ENCODE measurements at places on chromosomes 4 and X.

- no peak for DNase-seq
Observed at GRCh38 chrX:13721371-13721770, 13.0 kb downstream of the TRAPPC2 start.

GRCh38 chrX:13077168-13077567 lies 32.7 kb upstream of the FAM9C start:
- DNase-seq, result no peak

DNA sequence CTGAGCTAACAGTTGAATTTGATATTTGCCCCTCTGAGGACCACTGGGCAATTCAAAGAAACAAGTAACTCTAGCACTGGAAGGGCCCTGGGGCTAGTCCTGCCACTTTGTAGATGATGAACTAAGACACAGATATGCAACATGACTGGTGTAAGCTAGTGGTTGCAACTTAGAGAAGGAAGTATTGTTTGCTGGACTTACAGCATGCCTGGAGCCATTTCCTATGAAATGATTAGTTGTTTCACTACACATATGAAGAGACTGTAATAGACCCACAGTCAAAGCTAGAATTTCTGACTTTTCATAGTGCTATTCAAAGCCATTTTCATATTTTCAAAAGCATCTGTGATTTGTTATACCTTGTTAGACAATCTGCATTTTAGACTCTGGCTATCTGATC lies 96.2 kb downstream of the TSPAN7 start:
- no peak for DNase-seq

- no peak for DNase-seq
Observed at GRCh38 chrX:40449956-40450706, 130.6 kb upstream of the ATP6AP2 start.

DNA sequence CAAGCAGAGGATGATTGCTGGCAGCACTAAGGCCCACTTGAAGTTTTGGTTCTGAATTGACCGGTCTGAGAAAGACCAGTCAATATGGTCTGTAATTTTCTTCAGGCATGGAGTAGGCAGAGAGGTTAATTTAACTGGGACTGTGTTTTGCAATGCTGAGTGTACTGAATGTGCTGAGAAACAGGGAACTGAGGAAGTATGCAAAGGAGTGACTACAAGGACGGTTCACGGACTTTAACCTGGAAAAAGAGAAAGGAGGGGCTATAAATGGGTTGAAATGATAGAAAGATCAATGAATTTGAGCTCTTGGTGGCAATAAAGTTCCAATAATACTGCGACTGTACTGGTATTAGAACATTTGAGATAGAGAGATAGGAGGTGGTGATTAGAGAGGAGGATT lies 84.5 kb downstream of the MAGEB17 start:
- DNase-seq, result no peak

GRCh38 chr4:9703391-9703790 lies 78.0 kb upstream of the DRD5 start:
- peak; percentile 71 for DNase-seq

DNA sequence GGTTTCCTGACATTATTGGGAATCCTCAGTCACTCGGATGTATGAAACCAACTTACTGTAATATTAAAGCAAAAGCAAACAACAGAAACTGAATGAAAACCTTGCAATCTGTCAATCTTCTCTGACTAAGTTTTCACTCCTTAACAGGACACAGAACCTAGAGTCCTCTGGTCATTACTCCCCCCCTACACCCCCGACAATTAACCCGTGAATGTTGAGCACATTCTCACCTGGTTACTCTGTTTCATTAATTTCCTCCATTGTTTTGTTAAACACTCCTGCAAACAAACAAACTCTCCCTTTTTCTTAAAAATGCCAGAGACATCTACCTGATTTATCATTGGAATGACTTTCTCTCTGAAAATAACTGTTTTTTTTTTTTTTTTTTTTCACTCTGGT lies 469.0 kb upstream of the PRKX start:
- DNase-seq, result no peak

GRCh38 chr4:74114234-74114633 lies 15.2 kb upstream of the CXCL2 start:
- DNase-seq, result no peak

Measured in stimulated activated naive CD8-positive, alpha-beta T cell treated with anti-CD3 and anti-CD28 coated beads, Interleukin-15, Interleukin-2, amounts not matched to agents 100 U/mL and 50 U/mL, for 24 hours (primary cell).